Cerebellar nuclear complex (tissue), 1 donor: ENCODE measurements at places on chromosomes 4 and X.

- no peak for DNase-seq
Observed at GRCh38 chr4:98976716-98977115, 18.8 kb upstream of the METAP1 start.

DNA sequence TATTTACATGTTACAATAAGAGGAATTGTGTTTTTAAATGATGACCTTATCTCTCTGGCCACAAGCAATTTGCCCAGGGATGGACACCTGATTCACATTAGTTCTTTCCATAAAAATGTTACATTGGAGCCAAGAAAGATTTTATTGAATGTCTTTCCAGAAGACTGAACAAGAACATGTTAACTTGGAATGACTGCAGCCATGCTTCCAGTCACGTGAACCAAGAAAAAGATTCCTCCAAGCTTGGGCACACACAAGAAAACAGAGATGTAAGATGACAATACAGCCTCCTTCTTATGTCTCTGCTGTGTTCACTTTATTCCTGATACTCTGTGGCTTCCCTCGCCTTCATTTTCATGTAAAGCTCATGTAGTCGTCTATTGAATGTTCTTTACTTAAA lies 737.6 kb downstream of the TRIML1 start:
- no peak for DNase-seq

- DNase-seq = no peak
Observed at GRCh38 chr4:15362541-15362940, 65.3 kb upstream of the C1QTNF7 start.

- no peak for DNase-seq
Observed at GRCh38 chr4:38601916-38602291, 62.1 kb upstream of the KLF3 start.

- DNase-seq = no peak
Observed at GRCh38 chr4:139530833-139531427, 25.1 kb downstream of the SETD7 start.

DNA sequence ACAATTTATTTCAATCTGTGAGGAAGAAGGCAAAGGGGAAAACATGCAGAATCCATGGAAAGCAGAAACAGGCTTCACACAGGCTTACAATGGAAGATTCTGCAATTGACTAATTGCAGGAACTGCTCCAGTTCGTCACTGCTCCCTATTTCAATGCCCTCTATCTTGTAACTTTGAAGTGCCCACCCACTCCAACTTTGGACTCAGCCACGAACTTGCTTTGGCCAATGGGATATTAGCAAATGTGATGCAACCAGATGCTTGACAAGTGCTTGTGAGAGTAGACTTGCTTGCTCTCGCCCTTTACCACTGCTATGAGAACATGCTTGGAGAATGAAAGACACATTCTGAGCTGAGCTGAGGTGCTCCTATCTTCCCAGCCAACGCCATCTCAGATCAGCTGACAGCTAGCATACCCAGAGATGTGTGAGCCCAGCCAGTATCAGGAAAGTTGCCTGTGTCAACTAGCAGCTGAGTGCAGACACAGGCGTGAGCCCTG lies 105.7 kb upstream of the PTCHD1 start:
- no peak for DNase-seq

DNA sequence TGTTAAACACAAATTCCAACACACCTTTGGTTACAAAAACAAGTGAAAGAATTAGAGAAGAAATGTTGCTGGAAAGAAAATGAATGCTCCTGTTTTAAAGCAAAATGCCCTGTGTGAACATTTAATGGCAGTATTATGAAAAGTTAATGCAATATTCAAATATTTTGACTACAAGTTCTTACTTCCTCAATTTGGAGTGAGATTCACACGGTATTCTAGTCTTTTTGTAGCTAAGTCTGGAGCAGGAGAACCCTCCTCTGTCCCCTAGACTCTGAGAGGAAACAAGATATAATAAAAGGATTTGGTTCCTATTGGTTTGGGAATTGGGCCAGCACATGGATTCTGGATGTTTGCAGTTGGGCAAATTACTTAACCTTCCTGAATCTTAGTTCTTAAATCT lies 12.7 kb downstream of the MAD2L1 start:
- DNase-seq = no peak

GRCh38 chrX:50697691-50698090 lies 116.3 kb downstream of the SHROOM4 start:
- no peak for DNase-seq

- no peak for DNase-seq
Observed at GRCh38 chrX:65772842-65773241, 105.4 kb downstream of the MSN start.
